Stimulated activated CD4-positive, alpha-beta T cell treated with anti-CD3 and anti-CD28 coated beads, Interleukin-15, amount 100 ng/mL, for 24 hours (primary cell): ENCODE measurements at places on chromosomes 4 and X.

DNA sequence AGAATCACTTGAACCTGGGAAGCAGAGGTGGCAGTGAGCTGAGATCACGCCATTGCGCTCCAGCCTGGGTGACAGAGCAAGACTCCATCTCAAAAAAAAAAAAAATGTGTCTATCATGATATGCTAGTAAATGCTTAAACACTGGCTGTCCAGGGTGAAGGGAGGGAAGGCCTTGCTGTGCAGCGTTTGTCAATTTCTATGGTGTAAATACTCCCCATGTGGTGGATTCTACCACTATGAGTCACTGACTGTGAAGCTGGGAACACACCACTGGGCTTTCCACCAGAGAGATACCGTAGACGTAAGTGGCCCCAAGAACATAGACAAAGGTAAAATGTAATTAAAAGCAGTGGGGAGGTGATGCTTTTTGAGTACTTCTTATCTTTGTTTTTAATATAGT, 51.3 kb upstream of the LEF1 start:
- DNase-seq, result no peak

- DNase-seq, result no peak
These were observed 1.7 kb upstream of the PCDH10 start for GRCh38 chr4:133147286-133147821.

GRCh38 chr4:7984286-7984925, 44.7 kb upstream of the AFAP1 start:
- no peak for DNase-seq

DNA sequence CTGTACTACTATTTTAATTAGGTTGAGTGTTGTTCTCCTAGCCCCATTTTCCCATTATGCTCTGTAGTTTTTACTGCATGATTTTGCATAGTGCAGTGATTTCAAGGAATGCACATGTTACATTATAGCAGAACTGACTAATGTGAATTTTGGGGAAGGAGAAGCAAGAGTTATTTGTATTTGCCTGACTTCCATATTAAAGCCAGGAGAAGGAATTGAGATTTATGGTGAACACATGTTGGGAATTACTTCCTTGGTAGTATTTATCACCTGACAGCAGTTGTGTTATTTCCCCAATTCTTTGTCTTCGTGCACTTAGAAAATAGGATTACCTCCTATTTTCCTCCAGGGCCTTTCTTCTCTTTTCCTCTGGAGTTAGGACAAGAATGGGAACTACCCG, 3.2 kb downstream of the TMEM144 start:
- DNase-seq, result no peak

- peak; percentile 42 for DNase-seq
These were observed 85.5 kb downstream of the BCOR start for GRCh38 chrX:40012039-40012867.
